ENCODE measurements at places on chromosomes 1 and 21.

DNA sequence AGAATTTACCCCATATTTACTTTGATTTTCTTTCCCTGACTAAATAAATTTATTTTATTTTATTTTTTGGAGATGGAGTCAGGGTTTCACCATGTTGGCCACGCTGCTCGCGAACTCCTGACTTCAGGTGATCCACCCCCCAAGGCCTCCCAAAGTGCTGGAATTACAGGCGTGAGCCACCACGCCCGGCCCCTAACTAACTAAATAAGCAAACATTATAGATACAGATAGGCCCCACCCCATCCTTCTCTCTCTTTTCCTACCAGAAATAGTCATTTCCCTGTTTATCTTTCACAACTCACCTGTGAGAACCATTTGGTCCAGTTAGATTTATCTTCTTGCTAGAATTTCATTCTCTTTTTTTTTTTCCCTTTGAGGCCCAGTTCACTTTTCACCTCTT is 167.3 kb downstream of the DISC1 start:
- no peak for DNase-seq

DNA sequence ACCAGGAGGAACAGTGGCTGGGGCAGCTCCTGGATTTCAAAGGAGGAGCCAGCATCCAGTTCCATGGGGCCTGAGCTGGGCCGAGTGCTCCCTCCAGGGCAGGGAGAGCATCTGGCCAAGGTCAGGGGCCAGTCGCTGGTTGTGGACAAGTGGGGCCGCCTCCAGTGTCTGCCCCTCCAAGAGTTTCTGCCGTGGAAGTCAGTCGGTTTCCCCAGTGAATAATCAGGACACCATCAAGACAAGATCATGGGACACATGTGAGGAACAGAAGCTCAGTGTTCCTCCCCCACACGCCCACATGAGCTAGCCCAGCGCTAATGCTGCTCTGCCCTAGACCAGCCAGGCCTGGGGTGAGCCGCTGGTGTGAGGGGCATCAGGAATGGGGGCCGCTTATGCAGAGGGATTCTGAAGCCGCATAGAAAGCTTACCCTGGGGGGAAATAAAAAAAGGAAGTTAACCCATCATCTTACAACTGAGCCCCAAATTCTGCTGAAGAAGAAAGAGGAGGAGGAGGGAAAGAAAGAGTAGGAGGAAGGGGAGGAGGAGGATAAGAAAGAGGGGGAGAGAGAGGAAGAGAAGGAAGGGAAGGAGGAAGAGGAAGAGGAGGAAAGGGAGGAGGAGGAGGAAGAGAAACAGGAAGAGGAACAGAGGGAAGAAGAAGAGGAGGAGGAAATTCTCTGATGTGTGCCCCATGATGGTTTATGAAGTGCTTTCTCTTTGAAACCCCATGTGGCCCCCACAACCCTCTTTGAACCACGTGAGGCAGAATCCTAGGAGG is 198.4 kb downstream of the MATN1 start:
- no peak for DNase-seq

DNA sequence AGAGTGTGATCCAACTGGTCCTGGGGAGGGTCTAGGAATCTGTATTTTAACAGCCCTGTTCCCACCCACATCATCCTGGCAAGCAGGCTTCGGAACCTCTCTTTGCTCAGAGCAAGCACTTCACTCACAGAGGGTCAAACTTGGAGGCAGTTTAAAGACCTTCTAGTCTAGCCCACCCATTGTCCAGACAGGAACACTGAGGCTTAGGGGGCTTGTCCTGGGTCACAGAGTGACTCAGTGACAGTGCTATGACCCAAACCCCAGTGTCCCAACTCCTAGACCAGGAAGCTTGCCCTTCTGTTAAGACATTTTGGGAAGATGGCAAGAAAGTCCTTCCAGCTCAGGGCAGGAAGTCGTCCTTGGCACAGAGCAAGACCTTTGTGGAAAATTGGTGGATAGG is 36.5 kb downstream of the FBXO2 start:
- no peak for DNase-seq

DNA sequence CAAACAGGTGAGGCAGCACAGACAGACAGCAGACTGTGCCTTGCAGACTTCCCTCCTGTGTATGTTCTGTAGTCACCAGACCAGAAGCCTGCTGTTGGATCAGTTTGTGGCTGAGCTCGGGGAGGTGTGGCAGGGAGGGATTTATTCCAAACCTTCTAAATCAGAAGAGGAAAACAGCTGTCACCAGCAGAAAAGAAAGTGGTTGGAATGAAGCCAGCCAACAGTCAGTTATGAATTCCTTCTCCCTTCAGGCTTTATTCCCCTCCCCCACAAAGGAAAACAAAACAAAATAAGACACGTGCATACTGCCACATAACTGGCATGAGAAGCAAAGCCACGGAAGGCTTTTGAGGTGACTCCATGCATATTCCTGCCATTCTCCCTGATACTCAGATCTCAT is 19.0 kb upstream of the PIGV start:
- DNase-seq = no peak

DNA sequence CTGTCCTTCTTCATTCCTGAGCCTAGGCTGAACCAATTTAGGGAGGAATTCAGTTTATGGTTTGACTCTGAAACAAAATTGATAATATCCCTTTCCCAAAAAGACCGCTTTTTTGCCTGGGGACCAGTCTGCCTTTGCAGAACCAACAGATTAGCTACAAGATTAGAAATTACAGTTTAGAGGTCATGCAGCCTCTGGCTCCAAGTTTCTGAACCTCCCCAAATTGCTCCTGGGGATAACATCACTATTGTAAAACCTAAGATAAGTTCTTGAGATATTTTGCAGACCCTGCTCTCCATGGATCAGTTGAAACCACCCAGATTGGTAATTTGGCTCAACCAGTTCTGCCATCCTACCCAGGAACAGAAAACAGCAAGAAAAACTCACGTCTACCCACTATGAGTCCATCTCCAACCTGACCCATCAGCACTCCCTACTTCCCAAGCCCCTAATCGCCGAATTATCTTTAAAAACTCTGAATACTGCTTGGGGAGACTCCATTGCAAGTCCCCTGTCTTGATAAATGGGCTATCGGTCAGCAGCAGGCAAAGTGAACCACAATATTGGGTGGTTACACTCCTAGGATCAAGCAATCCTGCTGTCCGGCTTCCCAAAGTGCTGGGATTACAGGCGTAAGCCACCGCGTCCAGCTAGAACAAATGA is 605 bp upstream of the RABGGTB start:
- DNase-seq = no peak

- peak; percentile 15 for DNase-seq
These were observed 10.1 kb downstream of the GPATCH2 start for GRCh38 chr1:217620814-217621213.

DNA sequence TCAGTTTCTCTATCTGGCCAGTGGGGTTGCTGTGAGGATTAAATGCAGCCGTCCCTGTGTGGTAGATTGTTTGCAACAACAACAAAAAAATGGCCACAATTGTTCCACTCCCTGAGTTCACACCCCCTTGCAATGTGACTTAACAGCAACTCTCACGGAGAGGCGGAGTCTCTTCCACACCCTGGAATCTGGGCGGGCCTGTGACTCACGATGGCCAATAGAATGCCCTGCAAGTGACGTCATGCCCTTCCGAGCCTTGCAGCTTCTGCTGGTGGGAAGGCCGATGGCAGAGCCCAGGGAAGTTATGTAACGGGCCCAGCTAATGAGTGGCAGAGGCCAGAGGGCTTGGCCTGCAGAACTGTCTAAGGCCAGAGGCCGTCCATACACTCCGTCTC is 87.9 kb downstream of the RIPK4 start:
- DNase-seq = no peak

- no peak for DNase-seq
These were observed 167.2 kb upstream of the HMCN1 start for GRCh38 chr1:185566995-185567394.

DNA sequence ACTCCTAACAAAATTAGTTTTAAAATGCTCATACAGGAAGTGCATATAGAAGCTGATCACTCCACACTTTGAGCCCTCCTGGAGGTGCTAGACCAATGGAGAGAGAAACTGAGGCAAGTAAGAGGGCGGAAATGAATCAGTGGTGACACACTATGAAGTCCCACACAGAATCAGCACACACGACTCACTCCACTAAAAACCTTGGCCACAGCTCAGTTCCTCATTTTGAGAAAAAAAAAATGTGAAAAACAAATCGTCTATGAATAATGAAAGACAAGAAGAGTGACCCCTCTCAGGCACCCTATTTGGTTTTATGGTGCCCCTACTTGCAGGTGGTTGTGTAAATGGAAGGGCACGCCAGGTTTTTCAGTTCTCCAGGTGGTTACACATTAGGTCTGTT is 675.1 kb upstream of the BRINP3 start:
- no peak for DNase-seq

DNA sequence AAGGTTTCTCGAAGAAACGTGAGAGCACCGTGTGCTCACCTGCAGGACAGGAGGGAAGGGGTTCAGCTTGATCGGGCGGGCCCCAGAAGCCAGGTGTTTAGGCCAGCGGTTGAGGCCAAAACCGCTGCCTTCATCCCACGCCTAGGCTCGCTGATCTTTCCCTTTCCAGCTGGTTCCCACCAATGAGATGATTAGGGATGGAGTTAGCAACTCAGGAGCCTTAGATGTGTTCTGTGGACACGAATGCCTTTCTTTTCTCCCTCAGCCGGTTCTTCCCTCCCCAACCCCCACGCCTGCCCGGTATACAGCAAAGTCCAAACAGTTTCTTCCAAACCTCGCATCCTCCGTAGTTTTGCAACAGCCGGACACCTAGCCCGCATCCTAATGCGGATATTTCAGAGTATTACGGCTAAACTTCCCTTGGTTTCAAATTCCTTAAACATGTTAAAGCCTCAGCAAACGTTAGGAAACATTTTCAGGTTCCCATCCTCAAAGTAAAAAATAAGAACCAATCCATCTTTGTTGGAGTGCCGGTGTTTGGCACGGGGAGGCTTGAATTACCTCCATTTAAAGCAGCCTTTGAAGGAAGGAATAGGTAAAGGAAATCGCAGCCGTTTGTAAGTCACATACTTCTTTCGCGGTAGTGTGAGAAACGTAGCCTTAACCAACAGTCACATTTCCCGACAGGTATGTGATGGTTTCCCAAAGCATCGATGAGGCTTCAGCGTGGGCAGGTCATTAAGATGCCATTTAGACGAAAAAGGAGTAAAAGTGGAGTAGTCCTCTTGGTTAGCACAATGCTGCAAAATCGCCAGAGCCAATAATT is 1.1 kb downstream of the LRRC8C start:
- no peak for DNase-seq
